ENCODE measurements at places on chromosomes 6 and 20.

DNA sequence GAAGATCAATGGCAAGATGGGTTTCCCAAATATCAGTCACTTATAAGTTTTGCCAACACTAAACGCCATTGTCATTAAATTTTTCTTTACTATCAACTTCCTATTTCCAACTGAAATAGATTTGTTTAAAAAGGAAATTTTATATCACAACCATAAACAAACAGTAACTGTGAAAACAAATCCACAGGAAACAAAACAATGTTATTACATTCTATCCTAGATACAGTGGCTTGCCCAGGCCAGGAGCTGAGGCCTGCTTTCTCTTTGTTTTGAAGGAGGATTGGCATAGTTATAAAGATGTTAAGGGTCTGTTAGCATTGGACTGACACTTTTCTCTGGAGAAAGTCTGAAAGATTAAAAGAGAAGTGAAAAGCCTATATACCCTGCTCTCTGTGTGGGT lies 24.9 kb downstream of the PPP1R16B start:
- DNase-seq = no peak

- DNase-seq = no peak
Measured at GRCh38 chr6:12331951-12332749, 42.0 kb downstream of the EDN1 start.

DNA sequence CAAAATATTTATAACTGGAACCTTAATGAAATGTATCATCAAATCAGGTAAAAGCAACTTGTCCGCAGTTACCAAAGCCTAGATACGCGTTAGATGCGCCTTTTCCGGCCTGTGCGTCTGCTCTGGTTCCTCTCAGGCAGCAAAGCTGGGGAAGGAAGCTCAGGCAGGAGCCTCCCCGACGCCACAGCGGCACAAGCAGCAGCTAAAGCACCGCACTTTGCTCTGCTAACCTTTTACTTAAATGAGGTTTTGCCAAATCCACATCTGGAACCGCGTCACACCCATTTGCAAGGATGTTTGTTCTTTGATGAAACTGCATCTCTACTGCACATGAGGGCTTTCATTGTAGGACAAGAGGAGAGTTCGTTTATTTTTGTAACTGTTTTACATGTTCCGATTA lies 36.8 kb downstream of the THBS2 start:
- no peak for DNase-seq

DNA sequence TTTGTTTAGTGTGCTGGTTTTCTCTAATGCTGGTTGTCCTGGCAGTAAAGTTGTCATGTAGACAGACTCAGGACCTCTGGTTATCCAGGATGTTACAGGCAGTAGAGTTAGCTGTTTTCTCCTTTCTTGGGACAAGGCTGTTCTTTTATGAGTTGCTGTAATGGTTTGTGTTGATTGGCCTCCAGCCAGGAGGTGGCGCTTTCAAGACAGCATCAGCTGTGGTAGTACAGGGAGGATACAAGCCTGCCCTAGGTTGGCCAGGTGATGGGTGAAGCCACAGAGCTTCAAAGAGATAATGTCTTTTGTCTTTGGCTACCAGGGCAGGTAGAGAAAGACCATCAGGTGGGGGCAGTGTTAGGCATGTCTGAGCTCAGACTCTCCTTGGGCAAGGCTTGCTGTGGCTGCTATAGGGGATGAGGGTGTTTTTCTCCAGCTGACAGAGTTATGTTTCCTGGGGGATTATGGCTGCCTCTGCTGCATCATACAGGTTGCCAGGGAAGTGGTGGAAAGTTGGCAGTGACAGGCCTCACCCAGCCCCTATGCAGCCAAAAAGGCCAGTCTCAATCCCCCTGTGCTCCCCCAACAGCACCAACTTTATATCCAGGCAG lies 127.2 kb upstream of the TAB2 start:
- DNase-seq = no peak

DNA sequence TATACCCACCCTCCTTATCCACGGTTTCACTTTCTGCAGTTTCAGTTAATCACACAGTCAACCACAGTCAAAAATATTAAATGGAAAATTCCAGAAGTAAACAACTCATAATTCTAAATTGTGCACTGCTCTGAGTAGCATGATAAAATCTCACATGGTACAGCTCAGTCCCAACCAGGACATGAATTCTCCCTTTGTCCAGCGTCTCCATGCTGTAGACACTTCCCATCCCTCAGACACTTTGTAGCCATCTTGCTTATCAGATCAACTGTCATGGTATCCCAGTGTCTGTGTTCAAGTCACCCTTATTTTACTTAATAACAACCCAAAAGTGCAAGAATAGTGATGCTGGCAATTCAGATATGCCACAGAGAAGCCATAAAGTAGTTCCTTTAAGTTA lies 94.7 kb downstream of the PDE10A start:
- DNase-seq = no peak

DNA sequence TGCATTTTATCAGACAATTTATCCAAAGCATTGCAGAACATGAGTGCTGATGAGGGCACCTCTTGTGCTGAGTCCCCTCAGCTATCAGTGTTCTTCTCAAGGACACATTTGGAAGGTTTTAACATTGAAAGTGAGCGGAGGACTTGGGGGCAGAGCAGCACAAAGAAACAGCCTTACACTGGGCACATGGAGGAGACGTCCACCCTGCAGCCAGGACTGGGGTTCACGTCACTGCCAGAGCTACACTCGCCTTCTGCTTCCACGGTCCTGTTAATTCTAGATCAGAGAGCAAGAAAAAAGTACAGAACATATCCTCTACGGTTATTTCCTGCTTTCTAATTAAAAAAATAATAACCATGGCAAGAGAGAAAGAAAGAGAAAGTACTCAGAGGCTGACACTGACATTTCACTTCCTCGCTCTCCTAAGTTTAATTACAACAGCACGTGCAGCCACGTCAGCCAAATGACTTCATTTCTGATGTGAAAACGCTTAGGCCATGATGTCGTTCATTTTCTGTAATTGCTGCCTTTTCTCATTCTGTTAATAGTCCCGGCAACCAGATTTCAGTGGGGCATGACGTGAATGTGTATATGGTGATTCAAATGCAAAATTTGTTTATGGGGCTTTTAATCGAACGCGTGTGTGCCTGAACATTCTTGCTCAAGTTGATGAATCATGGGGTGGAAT lies 5.1 kb downstream of the PRND start:
- no peak for DNase-seq

DNA sequence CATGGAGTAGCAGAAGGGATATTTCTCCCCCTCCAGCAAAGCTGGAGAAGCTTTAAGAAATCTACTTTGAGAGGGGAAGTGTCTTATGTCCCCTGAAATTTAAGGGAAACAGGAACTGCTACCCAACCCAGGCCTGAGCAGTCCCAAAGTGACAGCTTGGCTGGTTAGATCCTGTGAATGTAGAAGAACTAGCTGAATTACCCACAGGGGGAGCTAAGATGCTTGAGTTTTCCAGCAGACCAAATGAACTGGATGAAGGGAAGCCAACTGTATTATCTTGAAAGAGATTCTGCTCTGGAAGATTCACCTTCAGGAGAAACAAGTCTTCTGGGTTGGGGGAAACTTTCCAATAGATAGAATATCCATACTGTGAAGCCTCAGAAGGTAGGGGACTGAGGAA lies 303.3 kb upstream of the MMS22L start:
- DNase-seq = no peak

GRCh38 chr20:43386878-43387277 lies 70.8 kb upstream of the SRSF6 start:
- no peak for DNase-seq

DNA sequence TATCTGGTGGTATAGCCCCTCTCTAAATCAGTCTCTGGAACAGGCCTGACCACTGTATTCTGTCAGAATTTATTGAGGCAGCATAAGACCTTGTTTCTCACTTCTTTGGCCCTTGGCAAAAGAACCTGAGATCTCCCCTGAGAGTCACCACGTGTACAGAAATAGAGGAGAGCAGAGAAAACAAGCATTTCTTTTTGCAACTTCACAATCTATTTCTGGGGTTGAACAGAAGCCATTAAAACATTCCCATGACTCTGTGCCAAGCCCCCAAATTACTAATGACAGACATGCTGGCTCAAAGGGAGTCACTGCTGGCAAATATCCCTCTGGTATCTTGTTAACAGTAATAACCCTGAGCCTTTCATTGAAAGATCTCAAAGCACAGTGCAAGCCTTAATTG lies 395.3 kb downstream of the MAFB start:
- no peak for DNase-seq

DNA sequence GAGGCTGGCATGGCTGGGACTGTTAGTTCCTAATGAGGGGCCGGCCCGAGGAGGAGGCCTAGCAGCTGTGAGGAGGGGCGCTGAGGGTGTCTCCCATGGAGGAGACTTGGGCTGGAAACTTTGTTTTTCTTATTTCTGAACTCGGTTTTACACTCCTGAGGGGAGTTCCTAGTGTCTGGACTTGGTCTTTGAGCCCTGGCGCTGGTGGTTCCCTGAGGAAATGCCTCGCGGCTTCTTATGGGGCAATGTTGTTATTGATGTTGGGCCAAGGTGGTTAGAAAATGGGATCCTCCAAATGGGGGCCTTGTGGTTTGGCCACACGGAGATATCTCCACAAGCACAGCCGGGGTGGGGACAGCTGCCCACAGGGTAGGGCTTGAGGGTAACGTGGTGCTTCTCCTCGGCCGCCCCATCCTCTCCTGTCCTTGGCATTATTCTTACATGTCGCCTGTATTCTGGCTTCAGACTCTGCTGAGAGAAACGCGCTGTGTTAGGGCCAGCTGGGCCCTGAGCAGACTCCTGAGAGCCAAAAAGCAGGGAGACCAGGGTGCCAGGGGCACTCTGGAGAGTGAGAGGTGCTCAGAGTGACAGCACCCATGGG lies 136.9 kb downstream of the FOXO3 start:
- no peak for DNase-seq

- DNase-seq = no peak
Measured at GRCh38 chr6:79719248-79719960, 88.3 kb downstream of the SH3BGRL2 start.

DNA sequence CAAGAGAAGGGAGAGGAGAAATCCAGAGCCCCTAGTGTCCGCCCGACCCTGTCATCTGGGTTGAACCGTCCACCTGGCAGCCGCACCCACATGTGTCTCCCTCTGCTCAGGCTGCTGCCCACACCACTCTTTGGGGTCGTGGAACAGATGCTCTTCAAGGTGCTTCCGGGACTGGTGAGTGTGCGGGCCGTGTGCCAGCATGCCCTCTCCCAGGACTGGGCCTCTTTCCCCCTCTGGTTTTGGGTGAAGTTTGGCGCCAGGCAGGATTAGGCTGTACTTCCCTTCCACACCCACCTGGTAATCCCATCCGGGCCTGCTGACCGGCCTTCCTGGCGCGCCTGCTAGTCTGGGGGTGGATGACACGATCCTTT lies 7.9 kb downstream of the BPIFB3 start:
- DNase-seq = no peak

- DNase-seq = no peak
Measured at GRCh38 chr20:6533761-6534479, 233.6 kb upstream of the BMP2 start.

- DNase-seq = no peak
Measured at GRCh38 chr6:5274231-5274630, 12.9 kb downstream of the FARS2 start.

DNA sequence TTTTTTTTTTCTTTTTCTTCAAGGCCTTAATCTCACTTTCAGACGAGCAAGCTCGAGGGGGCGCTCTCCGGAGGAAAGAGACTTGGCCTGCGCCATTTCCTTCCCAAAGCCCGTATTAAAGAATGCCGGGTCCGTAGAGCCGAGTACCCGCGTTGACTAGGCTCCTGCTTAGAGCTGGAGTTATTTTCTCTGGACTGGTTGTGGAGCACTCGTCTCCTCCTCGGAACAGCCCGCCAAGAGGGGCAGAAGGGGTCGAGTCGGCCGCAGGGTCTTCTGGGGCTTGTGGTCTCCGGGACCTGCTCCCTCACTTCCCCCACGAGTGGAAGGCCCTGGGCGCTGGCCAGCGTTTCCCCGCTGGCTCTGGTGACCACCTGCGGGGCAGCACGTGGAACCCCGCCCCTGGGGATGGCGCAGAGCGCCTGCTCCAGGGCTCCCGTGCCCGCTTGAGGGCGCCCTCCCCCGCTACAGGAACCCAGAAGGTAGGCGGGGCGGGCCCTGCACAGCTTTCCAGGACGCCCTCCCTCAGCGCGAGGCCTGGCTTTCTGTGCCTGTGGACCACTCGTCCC lies 2.7 kb upstream of the MEI4 start:
- no peak for DNase-seq

DNA sequence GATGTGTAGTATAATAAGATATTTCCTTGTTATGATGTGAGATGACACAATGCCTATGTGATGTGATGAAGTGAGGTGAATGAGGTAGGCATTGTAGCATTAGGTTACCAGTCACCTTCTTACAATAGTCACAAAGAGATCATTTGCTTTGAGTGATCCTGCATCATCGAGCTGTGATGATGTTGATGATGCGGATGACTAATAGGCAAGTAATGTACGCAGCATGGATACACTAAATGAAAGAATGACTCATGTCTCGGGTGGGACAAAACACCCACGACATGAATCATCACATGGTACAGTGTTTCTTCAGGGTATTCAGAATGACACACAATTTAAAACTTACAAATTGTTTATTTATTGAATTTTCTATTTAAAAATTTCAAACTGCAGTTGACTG lies 806.3 kb upstream of the GJE1 start:
- no peak for DNase-seq

GRCh38 chr6:4413073-4413472 lies 277.7 kb upstream of the ECI2 start:
- no peak for DNase-seq

DNA sequence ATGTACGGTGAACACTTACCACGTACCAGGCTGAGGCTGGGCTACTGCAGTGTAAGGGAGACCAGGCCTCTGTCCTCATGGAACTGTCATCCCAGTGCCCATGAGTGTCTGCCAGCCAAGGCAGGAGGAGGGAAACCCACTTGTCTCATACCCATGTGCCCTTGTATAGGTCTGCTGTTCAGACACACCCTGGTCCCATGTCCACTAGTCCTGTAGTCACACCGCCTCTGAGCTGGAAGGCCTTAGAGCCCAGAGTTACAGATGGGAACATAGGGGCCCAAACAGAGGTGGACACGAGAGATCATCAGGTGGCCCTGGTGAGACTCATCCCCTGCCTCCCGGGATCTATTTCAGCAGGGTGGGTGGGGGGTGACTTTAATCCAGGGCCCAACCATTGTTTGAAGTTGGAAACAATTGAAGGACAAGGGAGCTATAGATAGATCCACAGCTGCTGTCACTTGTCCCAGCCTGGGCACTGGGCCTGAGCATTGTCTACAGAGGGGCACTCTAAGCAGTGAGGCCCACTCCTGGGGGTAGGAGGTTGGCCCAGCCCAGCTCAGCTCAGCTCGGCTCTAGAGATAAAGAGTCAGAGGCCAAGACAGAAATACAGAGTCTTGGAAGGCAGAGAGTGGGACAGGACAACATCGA lies 14.6 kb downstream of the MYH7B start:
- no peak for DNase-seq

DNA sequence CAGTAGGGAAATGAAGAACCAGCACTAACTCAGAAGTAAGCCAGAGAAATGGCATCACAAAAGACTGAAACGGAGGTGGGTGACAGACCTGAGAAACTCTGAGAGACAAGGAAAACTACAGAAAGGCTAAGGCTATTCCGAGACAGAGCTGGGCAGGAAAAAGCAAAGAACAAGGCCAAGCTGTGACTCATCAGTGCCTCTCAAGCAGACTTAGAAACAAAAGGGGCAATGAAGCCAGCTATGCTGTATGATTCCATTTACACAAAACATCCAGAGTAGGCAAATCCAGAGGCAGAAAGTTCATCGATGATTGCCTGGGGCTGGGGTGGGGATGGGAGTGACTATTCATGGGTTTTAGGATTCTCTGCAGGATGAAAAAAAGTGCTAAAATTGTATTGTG lies 50.0 kb downstream of the SLC23A2 start:
- DNase-seq = no peak

GRCh38 chr6:15914553-15914952 lies 214.3 kb upstream of the MYLIP start:
- DNase-seq = no peak
